Heart right ventricle (tissue), 16 donors: ENCODE measurements at places on chromosomes 5 and 9. TPM values are rescaled to one million over a fixed set of nuclear protein-coding genes. Genes with fewer than 3 reads are reported as not detected.
A peak's percentile ranks its signal among the peaks of the same experiment; 100 is the strongest.

DNA sequence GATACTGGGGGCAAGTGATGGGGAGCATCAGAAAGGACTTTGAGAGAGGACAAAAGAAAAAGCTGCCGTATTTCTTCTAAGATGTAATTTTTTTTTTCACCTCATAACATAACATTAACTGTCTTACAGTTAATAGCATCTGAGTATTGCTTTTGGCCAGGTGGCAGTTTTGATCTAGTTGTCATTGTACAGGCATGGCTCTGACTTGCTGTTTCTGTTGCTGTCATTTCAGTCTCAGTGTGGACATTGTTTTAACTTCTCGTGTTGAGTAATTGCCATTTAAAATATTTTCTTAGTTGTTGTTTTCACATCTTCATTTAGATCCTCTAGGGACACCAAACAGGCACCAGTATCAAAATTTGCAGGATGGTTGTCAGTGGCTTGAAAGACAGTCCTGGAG lies 12.4 kb downstream of the SMAD5 start:
- no peak for DNase-seq

DNA sequence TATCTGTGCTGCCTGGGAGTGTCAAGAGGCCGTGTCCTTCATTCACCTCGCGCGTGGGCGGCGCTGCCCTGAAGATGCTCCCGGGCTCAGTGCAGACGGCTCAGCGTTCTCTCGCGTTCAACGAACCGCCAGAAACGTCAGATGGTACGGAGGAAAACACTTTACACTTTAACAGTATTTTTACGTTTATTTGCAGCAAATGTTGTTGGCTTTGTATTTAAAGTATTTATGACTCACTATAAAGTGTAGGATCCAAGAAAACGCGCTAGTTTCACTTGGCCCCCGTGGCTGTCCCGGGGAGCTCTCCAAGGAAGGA lies 544 bp upstream of the ERCC6L2 start:
- peak; percentile 64 for DNase-seq

GRCh38 chr9:19303216-19303615 lies 72.7 kb downstream of the DENND4C start:
- no peak for DNase-seq

GRCh38 chr9:93922535-93922934 lies 32.6 kb downstream of the BARX1 start:
- no peak for DNase-seq

DNA sequence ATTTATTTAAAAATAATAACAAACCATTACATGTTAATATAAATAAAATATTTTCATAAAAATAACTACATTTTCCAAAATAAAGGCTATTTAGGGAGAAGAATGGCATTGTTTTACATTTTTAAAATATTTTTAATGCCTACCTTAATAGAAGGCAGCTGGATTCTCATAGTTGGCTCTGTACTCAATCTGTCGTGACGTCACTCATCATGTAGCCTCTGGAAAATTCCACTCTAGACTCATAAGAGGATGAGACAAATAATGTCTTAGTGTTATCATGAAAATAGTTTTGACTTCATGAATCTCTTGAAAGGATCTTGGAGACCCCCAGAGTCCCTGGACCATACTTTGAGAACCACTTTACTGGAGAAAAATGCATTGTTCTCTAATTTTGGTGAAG lies 93.1 kb downstream of the NXNL2 start:
- no peak for DNase-seq

GRCh38 chr5:83109380-83109779 lies 32.0 kb downstream of the XRCC4 start:
- DNase-seq, result no peak

- DNase-seq, result no peak
These were observed 239.2 kb upstream of the TRIM32 start for GRCh38 chr9:116447934-116448333.

SLC6A7 gene
- total RNA-seq, result not detected

FBP2 gene
- total RNA-seq, result not detected

PIP5K1B gene
- 48.6 TPM for total RNA-seq

CDKN2B gene
- total RNA-seq, result 2.9 TPM

GPRIN1 gene
- 0.69 TPM for total RNA-seq

PCDHB12 gene
- 1.1 TPM for total RNA-seq

DAB2 gene
- 25.3 TPM for total RNA-seq

ANKRD34B gene
- total RNA-seq, result not detected

WDR38 gene
- not detected for total RNA-seq
